GM23248 (cell line): ENCODE measurements at places on chromosomes 2 and 18.
A peak's percentile ranks its signal among the peaks of the same experiment; 100 is the strongest.

DNA sequence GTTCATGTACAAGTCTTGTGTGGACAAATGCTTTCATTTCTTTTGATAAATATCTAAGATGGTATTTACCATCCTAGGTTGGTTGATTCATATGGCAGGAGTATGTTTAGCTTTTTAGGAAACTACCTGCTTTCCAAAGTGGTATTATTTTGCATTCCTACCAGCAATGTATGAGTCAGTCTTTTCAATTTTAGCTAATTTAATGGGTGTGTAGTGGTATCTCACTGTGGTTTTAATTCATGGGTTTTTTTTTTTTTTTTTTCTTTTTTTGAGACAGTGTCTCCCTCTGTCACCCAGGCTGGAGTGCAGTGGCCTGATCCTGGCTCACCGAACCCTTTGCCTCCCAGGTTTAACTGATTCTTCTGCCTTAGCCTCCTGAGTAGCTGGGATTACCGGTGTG is 4.2 kb downstream of the ZNF512 start:
- DNase-seq, result no peak

GRCh38 chr2:15073664-15074063 is 441.1 kb downstream of the LRATD1 start:
- DNase-seq, result no peak

DNA sequence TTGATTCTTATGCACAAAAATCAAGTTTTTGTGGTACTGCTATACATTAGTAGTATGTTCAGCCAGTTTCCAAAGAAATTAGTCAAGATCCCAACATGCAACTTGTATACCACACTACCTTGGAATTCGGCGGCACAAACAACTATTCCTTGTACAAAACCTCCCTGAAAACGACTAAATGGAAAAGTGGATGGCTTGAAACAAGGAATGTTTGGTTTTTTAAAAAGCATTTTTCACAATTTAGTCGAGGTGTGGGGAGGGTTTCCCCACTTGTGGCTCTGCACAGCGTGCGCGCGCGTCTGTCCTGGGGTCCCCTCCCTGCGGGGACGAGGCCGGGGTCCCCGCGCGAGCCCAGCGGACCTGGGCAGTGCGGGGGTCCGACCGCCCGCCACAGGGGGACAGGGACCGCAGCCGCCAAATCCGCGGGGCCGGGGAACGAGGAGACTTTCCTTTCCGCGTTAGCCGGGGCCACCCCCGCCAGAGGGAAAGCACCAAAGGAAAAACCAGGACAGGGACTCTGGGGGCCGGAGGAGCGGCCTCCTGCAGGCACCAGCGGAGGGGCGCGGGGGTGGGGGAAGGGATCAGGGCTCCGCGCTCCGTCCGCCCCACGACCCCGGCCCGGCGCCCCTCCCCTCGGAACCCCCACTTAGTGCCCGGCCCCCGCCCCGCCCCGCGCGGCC is 534 bp upstream of the SOCS6 start:
- DNase-seq, result peak; percentile 74

GRCh38 chr2:31054842-31055388 is 83.3 kb downstream of the GALNT14 start:
- no peak for DNase-seq

DNA sequence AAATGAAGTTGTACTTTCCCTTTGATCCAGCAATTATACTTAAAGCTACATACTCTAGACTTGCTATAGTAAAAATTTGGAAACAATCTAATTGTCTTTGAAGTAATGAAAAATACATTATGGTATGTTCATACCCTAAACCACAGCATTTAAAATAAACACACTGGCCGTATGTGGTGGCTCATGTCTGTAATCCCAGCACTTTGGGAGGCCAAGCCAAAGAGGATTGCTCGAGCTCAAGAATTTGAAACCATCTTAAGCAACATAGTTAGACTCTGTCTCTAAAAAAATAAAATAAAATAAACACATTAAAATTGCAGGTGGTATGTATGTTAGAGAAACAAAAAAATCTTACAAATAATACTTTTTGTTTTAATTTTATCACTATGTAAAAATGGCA is 208.1 kb upstream of the KLHL14 start:
- no peak for DNase-seq

DNA sequence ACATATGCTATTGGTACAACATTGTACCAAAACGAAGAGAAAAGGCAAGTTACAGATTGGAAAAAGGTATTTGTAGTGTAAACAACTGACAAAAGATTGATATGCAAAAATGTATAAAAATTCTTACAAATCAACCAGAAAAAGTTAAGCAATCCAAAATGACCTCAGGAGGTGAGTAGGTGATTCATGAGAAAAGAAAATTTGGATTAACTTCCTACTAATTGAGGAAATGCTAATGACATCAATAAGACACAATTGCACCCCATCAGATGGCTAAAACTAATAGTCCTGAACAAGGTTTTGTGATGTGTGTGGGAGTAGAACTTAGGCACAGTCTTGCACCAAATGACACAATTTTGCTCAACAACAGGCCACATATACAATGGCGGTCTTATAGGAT is 129.3 kb downstream of the COPS8 start:
- peak; percentile 22 for DNase-seq

- no peak for DNase-seq
Observed at GRCh38 chr18:65936678-65937077, 185.9 kb downstream of the CDH7 start.

- DNase-seq, result peak; percentile 11
Observed at GRCh38 chr2:233380995-233381637, 26.8 kb downstream of the DGKD start.

- DNase-seq, result no peak
Observed at GRCh38 chr18:5729983-5730699, 165.2 kb downstream of the TMEM200C start.

GRCh38 chr18:2692508-2692907 is 37.0 kb downstream of the SMCHD1 start:
- DNase-seq, result no peak
